SW480 (cell line): ENCODE measurements at places on chromosomes 3 and 15.
A peak's percentile ranks its signal among the peaks of the same experiment; 100 is the strongest.

DNA sequence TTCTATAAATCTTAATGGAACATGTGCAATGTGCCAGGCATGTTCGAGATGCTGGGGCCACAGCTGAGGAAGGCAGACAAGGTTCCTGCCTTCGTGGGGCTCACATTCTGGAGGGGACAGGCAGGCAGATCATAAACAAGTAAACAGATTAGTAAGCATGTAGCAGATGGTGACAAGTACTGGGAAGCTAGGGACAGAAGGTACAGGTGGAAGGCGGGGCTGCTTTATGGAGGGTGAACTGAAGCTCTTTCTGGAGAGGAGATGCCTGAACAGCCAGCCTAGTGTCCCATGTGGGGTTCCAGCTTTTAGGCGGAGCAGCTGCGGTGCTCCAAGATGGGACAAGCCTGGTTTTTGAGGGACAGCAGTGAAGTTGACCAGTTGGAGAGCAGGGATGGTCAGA lies 74.7 kb upstream of the SNRK start:
- DNase-seq: no peak

DNA sequence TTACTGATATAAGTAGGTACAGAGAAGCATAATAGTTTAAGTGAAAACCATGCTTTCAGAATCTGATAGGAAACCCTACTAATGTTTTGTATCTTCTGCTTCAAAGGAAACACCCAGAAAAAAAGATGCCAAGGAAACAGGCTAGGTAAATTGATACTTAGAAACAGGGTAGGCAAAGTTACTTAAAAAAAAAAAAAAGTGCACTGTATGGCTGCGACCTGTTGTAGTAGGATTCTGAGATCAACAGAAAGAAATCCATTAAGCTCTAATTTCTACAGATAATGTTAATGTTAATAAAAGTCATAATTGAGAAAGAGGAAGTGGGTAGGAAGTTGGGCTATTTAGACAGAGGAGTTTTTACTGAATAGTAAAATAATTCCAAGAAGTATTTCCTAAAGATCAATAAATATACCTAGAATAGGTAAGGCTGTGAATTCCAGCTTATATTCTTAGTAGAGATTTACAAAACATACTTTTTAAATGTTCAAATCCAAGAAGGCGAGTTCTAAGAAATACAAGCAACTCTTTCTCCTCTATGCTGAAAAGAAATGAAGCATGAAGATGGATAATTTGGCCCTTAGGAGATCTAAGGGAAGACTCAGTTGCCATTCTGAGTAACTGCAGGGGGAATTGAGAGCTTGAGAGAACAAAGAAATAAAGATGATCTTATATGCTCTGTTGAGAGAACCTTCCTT lies 24.1 kb upstream of the STT3B start:
- no peak for DNase-seq

GRCh38 chr3:178415384-178415783 lies 120.9 kb upstream of the KCNMB2 start:
- no peak for DNase-seq

GRCh38 chr3:182568876-182569275 lies 224.4 kb upstream of the ATP11B start:
- no peak for DNase-seq

DNA sequence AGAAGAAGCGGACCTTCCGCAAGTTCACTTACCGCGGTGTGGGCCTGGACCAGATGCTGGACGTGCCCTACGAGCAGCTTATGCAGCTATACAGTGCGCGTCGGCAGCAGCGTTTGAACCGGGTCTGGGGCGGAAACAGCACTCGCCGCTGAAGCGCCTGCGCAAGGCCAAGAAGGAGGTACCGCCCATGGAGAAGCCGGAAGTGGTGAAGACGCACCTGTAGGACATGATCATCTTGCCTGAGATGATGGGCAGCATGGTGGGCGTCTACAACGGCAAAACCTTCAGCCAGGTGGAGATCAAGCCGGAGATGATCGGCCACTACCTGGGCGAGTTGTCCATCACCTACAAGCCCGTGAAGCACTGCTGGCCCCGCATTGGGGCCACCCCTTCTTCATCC lies 390.4 kb upstream of the MEIS2 start:
- DNase-seq: no peak

DNA sequence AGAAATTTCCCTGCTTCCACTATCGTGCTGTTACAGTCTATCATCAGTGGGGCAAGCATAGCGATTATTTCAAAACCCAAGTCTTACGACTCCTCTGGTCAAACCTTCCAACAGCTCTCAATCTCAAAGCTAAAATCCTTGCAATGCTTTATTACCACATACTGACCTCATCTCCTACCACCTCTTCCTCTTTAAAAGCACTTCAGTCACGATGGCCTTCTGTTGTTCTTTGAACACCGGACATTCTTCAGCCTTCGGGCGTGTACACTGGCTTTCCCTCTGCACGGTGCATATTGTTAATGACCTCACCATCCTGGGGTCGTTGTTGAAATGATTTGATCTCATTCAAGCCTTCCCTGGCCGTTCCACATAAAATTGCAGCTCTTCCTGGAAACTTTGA lies 31.1 kb downstream of the MAGEL2 start:
- peak; percentile 41 for DNase-seq

GRCh38 chr15:60703207-60703933 lies 224.4 kb upstream of the ICE2 start:
- DNase-seq: no peak

GRCh38 chr3:72811571-72811970 lies 36.7 kb downstream of the SHQ1 start:
- DNase-seq: no peak

GRCh38 chr15:69979783-69980182 lies 117.9 kb downstream of the TLE3 start:
- no peak for DNase-seq

DNA sequence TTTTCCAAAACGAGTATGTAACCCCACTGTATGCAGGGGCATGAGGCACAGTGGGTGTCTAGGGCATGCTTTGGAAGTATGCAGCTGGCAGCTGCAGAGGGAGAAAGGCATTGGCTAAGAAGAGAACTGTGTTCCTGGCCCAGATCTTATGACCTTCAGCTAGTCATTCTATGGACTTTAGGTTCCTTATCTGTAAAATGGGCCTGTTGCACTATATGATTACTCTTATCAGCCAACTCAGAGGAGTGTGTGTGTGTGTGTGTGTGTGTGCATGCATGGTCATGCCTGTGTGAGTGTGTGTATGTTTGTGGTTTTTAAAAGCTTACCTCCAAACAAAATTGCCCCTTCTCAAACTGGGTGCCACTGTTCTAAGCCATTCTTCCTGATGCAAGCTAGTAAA lies 27.4 kb upstream of the CHST2 start:
- DNase-seq: no peak

GRCh38 chr3:42758126-42758525 lies 14.9 kb downstream of the CCDC13 start:
- no peak for DNase-seq

DNA sequence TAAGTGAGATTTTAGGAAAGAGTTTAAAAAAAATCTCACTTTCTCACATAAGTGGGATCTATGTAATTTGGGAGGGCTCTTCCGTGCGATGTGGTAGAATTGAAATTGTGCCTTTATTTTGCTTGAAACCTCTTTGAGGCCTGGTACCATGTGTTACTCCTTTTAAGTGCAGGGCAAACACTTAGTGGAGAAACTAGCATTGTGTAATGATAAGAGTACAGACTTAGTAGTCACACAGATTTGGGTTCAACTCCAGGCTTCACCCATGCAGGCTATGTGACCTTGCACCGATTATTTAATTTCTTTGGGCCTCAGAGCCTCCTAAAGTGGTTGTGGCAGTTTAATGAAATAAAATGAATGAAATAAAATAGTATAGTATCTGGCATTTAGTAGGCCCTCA lies 2.4 kb downstream of the PSMA4 start:
- no peak for DNase-seq

GRCh38 chr3:182957676-182958266 lies 22.6 kb downstream of the DCUN1D1 start:
- no peak for DNase-seq

GRCh38 chr3:13110678-13111116 lies 37.5 kb upstream of the IQSEC1 start:
- DNase-seq: no peak

- no peak for DNase-seq
Observed at GRCh38 chr15:36808411-36809160, 229.2 kb downstream of the CDIN1 start.

- no peak for DNase-seq
Observed at GRCh38 chr3:74135808-74136207, 478.7 kb downstream of the CNTN3 start.

DNA sequence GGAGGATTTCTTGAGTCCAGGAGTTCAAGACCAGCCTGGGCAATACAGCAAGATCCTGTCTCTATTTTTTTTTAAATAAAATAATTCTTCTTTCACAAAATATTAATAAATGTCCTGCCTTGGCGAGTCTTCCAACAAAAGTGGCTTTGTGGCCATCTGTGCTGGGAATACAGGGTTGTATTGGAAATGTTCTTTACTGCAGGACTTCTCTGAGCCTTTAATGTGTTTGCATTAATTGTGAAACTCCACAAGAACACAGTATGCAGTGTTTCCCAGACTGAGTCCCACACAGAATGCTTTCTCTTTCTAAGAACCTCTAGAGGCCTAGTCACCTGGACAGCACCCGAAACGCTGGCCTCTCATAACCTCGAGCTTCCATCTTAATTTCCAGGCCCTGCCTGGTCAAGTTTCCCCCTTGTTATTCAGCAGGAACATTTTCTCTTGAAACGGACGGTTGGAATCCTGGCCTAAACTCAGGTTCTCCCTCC lies 85.4 kb upstream of the ARRDC4 start:
- no peak for DNase-seq

GRCh38 chr3:50550079-50550736 lies 17.3 kb downstream of the C3orf18 start:
- peak; percentile 31 for DNase-seq

DNA sequence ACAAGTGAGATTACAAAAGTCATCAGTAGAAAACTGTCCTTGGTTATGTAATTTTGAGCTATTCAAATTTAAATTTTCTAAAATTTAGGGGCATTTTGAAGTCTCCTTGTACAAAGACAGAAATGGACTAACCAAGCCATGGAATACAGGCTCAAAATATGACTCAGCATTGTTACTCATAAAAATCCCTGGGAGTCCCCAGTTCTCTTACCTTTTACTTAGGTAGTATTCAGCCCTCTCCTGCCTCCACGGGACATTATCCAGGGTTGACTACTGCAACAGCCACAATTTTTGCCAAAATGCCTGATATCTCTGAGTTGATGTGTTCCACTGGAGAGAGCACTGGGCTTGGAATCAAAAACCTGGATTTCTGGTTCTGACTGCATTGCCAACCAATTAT lies 25.0 kb downstream of the CLDN18 start:
- DNase-seq: no peak

GRCh38 chr3:165643425-165643824 lies 193.8 kb downstream of the BCHE start:
- no peak for DNase-seq
